Panc1 (cell line): ENCODE measurements at places on chromosomes 6 and 20. TPM values are rescaled to one million over a fixed set of nuclear protein-coding genes. Genes with fewer than 3 reads are reported as not detected.

ANKRD66 gene
- total RNA-seq = not detected

IPCEF1 gene
- 0.28 TPM for total RNA-seq

KIF25 gene
- total RNA-seq = 0.44 TPM

CFAP61 gene
- total RNA-seq = 0.28 TPM

GCLC gene
- 37.2 TPM for total RNA-seq

EPPIN gene
- not detected for total RNA-seq

C20orf202 gene
- total RNA-seq = not detected

SSR1 gene
- 119 TPM for total RNA-seq

VSX1 gene
- 0.21 TPM for total RNA-seq

CD93 gene
- total RNA-seq = 0.10 TPM

DEFB132 gene
- total RNA-seq = 0.10 TPM
